Activated CD8-positive, alpha-beta memory T cell treated with anti-CD3 and anti-CD28 coated beads for 24 hours (primary cell): ENCODE measurements at places on chromosomes 3 and 15.

GRCh38 chr3:23490459-23490858 lies 287.3 kb downstream of the UBE2E2 start:
- DNase-seq, result no peak

- DNase-seq, result peak; percentile 84
These were observed 27.0 kb upstream of the POLG start for GRCh38 chr15:89361451-89362202.

DNA sequence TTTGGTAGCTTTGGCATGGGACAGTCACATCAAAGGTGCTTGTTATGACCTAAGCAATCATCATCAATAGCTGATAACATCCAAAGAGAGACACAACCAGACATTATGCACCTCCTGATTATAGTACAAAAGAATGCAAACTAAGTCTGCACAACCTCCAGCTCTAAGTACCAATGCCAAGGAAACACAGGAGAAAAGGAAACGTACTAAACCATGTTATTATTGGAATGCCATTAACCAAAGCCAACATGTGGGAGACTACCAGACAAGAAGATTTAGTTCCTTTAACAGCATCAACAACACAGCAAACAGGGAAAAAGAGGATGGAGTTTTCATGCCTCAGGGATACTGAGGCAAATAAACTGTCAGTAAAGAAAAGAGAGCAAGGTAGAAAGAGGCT lies 61.4 kb downstream of the CD47 start:
- no peak for DNase-seq

- no peak for DNase-seq
These were observed 76.1 kb downstream of the SYNPR start for GRCh38 chr3:63354160-63354559.

DNA sequence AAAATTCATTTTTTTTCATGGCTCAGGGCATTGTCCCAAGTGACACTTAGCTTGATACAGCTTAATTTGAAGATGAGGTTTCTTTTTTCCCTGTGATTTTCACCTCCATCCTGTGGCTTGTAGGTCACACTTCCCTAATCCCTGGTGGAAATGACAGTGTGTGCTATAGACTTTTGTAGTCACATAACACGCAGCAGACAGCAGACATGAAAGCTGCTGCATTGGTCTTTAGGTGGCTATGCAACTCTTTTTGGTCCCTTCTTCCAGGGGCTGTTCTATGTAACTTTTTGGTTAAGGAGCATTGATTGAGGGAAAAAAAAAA lies 38.8 kb downstream of the TRAK1 start:
- no peak for DNase-seq

DNA sequence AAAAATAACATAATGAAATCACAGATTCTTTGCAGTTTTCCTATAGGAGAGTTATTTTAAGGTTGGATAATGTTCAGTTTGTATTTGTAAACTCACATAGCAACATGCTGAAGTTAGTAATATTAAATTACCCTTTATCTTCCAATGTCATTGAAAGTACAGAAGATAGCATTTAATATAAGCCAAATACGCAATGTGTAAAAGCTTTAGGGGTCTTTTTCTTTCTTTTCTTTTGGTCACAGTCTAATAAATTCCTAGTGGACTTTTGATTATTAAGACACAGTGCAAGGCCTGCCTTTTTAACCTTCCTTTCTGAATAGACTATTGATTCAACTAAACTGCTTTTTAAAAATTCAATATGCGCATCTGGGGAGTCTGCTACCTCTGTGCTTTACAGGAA lies 79.3 kb downstream of the OTOL1 start:
- DNase-seq, result no peak

DNA sequence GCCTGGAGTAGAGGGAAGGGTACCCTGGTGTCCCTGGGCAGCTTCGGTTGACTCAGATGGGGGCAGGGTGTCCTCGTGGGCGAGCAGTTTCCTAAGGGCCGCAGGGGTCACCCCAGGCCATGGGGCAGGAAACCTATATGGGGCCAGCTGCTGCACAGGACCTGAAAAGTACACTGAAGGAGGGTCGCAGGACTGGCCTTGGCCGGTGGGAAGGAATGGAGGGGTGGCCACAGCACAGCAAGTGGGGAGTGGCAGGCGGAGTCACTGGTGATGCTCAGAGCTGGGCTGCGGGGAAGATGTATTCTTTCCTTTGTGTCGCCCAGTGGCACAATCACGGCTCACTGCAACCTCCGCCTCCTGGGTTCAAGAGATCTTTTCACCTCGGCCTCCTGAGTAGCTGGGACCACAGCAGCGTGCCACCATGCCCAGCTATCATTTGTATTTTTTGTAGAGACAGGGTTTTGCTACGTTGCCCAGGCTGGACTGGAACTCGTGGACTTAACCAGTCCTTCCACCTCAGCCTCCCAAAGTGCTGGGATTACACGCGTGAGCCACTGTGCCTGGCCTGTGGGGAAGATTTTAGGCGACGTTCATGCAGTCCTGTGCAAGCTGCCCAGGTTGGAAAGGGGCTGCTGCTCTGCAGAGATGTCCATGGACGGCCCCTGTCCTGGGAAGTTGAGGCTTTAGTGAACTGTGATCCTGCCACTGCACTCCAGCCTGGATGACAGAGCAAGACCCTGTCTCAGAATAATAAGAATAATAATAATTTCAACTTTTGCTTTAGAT lies 57.2 kb downstream of the EFCAB12 start:
- no peak for DNase-seq

DNA sequence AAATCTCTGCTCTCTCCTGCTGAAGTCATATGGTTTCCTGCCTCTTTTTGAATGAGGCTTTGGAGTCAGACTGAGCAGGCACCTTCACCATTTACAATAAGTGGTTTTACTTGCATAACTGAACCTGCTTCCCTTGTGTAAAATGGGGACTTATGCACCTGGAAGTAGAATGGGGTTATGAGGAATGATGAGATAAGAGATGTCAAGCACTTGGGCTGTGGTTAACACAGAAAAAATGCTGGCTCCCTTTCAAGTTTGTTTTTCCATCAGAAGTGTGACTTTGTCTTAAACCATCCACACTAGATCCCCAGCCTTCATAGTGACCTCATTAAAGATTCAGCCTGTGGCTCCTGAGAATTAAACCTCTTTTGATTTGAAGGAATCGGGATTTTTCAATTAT lies 5.2 kb downstream of the EXOSC7 start:
- DNase-seq, result peak; percentile 4

GRCh38 chr3:190205739-190206138 lies 85.0 kb upstream of the P3H2 start:
- no peak for DNase-seq

DNA sequence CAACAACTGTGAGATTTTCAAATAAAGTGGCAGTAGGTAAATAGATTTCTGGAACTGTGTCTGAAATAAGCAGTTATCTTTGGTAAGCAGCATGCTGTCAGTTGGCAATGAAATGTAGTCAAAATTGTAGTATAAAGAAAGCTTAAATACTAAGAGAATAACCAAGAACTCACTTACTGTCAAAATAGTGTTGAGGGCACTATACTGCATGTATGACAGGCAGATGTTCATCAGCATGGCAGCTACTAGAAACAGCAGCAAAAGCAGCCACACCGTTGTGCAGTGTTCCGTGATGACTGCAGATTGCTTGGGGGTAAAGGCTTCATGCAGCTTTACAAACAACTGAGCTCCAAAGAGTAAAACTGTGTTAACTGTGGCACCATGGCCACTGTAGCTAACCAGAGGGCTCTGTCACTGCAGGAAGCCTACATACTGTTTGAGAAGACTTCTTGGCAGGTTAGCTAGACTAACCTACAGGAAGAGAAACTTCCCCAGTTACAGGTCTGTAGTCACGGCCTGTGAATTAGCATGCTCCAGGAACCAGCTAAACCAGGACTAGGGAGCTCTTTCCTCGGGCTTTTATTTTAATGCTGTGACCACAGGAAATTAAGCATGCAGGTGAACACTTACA lies 459.7 kb downstream of the TBL1XR1 start:
- DNase-seq, result no peak

DNA sequence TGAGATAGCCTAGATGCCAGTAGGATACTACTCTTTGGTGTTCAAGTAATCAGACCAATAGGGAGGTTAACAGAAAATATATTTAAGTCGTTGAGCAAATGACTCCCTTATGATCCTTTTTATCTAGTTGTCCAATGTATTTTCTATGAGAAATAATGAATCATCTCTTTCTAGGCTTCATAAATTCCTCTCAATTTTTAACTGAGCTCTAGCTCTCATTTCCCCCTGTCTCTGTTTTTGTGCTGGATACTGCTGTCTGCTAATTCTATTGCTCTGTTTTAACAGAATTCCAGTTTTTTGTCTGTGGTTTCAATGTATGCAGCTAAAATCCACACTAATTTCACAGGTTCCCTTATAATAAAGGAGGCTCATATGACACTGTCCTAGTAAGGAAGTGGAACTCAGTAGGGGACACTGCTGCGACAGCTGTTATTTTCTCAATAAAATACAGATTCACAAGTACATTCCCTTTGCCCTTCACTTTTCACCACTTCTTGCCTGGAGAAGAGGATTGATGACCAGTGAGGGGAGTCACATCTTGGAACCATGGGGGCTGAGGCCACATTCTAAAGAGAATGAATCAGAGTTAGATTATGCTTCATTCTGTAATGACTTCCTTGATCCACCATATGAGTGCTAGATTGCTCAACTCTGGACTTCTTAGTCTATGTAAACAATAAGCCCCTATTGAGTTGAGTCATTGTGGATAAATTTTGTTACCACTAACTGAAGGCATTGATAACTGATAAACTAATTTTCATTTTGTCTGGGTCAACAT lies 558.7 kb upstream of the KCNMB2 start:
- DNase-seq, result no peak

DNA sequence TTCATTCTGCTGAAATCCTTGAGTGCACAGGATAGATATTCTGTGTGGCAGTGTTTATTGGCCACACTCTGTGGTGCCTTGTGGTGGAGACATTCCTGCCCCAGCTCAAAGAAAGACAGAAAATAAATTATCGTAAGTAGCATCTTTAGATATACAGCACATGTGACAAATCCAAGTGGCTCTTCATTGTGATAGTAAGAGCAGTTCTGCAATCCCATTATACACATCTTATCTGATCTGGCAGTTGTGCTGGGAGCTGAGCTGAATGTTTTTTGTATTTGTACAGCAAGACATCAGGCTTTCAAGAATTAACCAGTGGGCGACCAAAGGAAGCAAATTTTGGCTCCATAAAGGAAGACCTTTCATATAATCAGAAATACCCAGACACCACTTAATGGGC lies 235.3 kb upstream of the MRPL3 start:
- DNase-seq, result no peak

GRCh38 chr3:45330510-45331295 lies 57.7 kb upstream of the LARS2 start:
- no peak for DNase-seq

GRCh38 chr3:120182613-120183511 lies 88.6 kb upstream of the GSK3B start:
- DNase-seq, result no peak

GRCh38 chr3:174949523-174949922 lies 90.4 kb downstream of the NAALADL2 start:
- no peak for DNase-seq

DNA sequence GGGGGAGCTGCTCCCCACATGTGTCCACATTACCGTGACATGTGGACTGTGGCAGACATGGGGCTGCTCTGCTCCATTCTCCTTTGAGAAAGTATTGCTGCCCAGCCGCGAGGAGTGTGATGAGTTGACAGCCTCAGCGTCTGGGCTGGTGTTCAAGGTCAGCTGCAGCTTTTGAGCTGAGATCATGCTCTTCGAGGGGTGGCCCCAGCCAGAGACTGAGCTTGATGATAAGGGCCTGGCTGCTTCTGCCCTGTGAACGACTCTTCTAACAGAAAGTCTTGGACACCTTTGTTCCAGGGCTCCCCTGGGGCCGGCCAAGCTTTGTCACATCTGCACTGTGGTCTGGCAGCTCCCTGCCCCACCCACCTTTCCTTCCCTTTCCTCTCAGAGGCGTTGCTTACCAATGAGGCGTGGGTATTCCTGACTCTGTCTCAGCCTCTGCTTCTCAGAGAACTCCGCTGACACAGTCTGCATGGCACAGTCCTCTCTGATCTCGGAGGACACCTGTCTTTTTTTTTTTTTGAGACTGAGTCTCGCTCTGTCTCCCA lies 86.6 kb downstream of the CHRD start:
- DNase-seq, result peak; percentile 49

DNA sequence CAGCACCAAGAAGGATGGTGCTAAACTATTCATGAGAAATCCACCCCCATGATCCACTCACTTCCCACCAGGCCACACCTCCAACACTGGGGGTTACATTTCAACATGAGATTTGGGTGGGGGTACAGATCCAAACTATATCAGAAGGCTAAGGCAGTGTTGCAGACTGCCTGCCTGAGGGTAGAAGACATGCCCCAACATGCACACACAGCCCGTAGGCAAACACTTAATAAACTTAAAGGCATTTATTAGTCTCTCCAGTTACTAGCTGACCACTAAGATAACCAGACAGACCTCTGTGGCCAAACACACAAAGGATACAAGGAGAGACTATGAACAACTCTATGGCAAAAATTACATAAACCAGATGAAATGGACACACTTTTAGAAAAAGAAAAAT lies 10.2 kb downstream of the FAM162A start:
- DNase-seq, result no peak

DNA sequence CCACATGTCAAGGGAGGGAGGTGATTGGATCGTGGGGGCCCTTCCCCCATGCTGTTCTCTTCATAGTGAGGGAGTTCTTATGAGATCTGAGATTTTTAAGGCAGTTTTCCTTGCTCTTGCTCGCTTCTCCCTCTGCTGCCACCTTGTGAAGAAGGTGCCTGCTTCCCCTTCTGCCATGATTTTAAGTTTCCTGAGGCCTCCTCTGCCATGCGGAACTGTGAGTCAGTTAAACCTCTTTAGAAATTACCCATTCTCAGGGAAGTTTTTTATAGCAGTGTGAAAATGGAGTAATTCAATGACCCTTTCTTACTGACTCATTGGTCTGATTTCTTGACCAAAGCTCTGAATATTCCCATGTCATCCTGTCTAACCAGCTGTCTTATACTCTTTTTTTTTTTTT lies 484.4 kb upstream of the TPRG1 start:
- no peak for DNase-seq

DNA sequence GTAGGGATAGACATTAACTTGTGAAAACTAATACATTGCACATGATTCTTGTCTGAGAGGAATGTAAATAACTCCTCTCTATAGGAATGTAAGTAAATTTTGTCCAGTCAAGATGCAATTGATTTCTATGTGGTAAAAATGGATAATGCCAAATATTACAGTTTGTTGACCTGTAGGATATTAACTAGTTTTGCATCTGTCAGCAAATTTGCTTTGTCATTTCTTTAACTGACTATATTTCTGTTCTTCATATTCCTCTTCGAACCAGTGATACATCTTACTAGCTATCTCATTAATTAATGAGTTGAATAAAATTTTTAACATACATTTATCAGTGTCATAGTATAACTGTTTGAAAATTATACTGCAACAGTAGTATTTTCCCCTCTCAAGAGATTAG lies 80.4 kb downstream of the EDEM1 start:
- DNase-seq, result no peak

GRCh38 chr3:175070946-175071345 lies 211.8 kb downstream of the NAALADL2 start:
- no peak for DNase-seq

GRCh38 chr15:27087651-27088583 lies 116.9 kb downstream of the GABRG3 start:
- DNase-seq, result no peak

- no peak for DNase-seq
These were observed 30.9 kb downstream of the MGLL start for GRCh38 chr3:127791221-127791913.
